Right forelimb (tissue), 1 donor: ENCODE measurements at places on chromosomes 7 and 10.

DNA sequence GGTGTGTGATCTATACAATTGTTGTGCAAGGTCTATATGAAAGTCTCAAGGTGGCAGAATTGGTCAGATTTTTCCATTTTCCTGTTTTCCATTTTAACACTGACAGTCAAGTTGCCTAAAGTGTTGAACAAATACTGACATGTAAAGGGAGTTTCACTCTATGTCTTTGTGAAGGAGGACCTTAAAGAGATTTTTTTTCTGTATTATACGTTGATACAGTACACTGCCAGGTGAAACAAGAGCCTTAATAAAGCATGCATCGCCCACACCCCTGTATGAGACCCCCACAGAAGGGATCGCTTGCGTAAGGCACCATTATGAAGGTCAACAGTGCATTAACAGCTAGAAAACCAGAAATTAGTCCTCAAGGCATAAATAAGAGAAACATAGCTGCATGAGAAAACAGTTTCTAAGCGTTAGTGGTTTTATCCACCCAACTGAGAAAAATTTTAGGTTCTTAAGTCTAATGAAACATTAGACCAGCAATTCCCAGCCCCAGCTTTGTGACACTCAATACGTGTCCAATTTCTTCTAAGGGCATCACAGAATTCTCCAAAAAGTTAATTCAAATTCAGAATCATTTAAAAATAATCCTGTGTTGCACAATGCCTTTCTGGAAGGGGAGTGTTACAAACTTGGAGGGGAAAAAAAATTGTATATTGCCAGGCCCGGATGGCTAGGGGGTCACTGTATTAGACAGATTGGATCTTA lies 6.9 kb downstream of the KLF6 start:
- no peak for DNase-seq

- no peak for DNase-seq
Measured at GRCh38 chr7:151082141-151083070, 887 bp downstream of the TMUB1 start.

DNA sequence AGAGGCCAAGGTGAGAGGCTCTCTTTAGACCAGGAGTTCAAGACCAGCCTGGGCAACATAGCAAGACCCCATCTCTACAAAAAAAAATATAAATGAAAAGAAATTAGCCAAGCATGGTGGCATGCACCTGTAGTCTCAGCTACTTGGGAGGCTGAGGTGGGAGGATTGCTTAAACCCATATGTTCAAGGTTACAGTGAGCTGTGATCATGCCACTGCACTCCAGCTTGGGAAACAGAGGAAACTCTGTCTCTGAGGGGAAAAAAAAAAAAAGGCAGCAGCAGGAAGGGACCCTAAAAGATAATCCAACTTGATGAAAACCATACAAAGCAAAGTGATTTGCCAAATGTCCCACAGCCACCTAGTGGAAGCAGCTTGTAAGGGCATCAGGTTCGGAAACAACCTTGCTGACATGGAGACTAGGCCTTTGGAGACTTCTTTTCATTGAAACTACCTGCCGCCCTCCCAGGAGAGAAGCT lies 15.6 kb upstream of the PBLD start:
- peak; percentile 45 for DNase-seq

DNA sequence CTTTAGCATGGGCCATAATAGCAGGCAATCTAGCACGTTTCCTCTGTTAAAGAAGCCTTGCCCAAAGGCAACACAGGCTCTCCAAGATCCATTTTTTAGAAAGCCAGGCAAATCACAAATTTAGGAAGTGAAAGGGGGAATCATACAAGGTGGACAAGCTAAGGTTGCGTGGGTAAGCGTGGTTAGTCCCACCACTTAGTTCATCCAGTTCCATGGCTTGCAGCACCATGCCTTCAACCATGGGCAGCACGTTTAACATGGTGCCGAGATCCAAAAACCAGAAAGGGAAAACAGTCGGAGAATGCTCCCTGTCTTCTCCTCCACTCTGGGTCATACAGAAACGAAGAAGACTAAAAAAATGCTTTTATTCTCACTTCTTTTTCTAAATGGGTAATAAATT lies 234.4 kb upstream of the IMMP2L start:
- DNase-seq: no peak

GRCh38 chr10:16509996-16510395 lies 11.7 kb downstream of the C1QL3 start:
- DNase-seq: no peak

DNA sequence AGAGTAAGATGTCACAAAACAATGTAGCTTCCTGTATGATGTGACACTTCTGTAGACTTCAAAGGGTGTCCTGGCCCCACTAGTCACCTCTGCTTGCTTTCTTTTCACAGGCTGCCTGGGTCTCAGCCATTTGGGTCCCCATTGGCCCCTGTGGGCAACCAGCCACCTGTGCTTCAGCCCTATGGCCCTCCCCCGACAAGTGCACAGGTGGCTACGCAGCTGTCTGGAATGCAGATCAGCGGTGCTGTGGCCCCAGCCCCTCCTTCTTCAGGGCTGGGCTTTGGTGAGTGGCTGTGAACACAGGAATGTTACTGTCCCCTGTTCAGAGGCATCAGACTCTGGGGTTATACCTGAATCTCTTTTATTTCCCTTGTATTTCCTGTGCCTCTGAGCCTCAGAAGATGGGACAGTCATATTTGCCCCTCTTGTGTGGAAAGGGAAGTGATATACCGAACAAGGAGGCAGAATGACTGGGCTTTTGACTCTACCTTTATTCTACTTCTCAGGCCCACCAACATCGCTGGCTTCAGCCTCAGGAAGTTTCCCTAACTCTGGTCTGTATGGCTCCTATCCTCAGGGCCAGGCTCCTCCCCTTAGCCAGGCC lies 15.4 kb downstream of the SEC24C start:
- no peak for DNase-seq

- DNase-seq: no peak
Measured at GRCh38 chr7:136741941-136742340, 126.5 kb upstream of the CHRM2 start.

- DNase-seq: no peak
Measured at GRCh38 chr7:50674896-50675835, 107.5 kb downstream of the GRB10 start.

DNA sequence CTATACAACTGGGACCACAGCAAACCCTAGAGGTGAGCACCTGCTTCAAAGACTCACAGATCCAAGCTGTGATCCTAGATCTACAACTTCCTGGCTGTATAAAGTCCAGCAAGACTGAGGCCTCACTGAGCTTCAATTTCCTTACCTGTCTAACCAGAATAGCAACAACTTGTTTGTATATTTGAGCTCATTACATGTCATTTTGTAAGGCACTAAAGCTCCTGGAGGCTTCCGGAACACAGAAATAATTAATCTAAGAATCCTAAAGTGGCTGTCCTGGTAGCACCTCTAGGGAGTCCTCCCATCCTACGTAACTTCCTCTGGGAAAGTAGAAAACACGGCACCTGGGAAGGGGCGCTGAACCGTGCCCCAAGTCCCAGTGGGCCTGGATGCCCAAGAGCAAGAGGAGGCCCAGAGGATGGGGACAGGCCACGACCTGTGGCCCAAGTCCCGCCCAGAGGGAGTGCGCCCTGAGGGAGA lies 39.4 kb downstream of the HK1 start:
- DNase-seq: no peak

- DNase-seq: peak; percentile 80
Measured at GRCh38 chr7:54932818-54933543, 85.8 kb upstream of the EGFR start.

- DNase-seq: no peak
Measured at GRCh38 chr7:149714910-149715471, 58.4 kb downstream of the ZNF467 start.

- no peak for DNase-seq
Measured at GRCh38 chr7:72325561-72325960, 86.6 kb downstream of the CALN1 start.

GRCh38 chr10:98444314-98445006 lies 2.3 kb downstream of the HPS1 start:
- DNase-seq: no peak

DNA sequence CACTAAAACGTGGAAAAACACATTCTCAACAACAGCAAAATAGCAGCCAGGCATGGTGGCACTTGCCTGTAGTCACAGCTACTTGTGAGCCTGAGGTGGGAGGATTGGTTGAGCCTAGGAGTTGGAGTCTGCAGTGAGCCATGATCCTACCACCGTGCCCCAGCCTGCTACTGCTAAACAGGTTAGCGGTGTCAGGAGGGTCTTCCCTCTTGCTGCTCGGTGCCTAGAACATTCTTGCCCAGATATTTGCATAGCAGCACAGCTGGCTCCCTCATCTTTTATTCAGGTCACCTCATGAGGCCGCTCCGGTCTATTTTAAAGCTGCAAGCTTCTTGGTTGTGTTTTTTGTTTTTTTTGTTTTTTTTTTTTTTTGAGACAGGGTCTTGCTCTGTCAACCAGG lies 2.9 kb upstream of the RABGEF1 start:
- DNase-seq: no peak

- DNase-seq: peak; percentile 75
Measured at GRCh38 chr10:32957341-32958084, 517 bp downstream of the ITGB1 start.

DNA sequence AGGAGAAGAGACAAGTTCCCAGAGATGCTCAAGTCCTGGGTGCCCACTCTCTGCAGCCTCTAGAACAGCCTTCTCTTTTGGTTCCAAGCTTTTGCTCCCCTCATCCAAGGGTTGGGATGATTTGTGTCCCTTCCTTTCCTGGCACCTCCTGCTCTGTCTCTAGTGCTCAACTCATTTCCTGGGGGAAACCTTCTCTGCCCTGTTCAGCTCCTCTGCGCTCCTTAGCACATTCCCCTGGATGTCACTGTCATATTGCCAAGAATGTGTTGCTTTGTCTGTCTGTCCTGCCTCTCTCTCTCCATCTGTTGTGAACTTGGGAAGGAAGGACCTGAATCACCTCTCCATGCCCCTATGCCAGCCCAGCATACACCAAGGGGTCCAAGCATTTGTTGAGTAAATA lies 5.1 kb upstream of the LBX1 start:
- DNase-seq: no peak

GRCh38 chr10:90817128-90817889 lies 40.5 kb downstream of the HTR7 start:
- DNase-seq: no peak

DNA sequence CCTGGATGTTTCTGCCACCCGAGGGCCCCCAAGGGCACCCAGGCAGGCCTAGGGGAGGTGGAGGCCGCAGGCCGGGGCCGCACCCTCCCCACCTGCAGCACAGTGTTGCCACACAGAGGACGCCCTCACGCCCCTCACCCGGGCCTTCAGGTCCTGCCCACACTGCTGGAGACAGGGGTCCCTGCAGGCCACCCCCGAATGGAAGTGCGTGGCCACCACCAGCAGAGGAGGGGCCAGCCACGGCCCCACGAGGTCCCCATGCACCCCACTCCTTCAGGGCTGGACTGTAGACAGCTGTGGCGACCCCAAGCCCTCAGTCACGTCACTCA lies 35.4 kb downstream of the ADAP1 start:
- no peak for DNase-seq
